ENCODE measurements at places on chromosomes 16 and 17.

DNA sequence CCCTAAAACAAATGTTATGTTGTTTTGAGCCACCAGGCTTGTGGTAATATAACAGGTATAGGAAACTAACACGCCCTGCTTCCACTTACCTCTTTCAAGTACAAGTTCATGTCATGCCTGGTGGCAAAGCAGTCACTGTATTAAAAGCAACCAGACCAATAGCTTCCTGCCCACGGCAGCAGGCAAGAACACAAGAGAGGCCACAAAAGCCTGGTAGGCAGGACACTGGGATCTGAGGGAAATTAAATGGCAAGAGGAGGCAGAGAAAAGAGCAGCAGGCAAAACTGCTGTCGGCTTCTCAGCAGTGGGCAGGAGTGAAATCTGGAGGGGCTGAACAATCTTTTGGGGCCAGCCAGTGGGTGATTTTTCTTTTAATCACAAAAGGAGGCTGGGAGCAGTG is 2.2 kb downstream of the CYTH1 start:
- no peak for DNase-seq

GRCh38 chr17:55265311-55266021 is 706 bp downstream of the HLF start:
- DNase-seq = no peak

GRCh38 chr17:72461757-72462156 is 340.9 kb downstream of the SOX9 start:
- DNase-seq = no peak

GRCh38 chr16:77551357-77551756 is 116.5 kb upstream of the ADAMTS18 start:
- no peak for DNase-seq

GRCh38 chr17:63437287-63438091 is 8.6 kb downstream of the CYB561 start:
- no peak for DNase-seq

- DNase-seq = no peak
These were observed 82.3 kb downstream of the CCDC182 start for GRCh38 chr17:57662644-57663308.

DNA sequence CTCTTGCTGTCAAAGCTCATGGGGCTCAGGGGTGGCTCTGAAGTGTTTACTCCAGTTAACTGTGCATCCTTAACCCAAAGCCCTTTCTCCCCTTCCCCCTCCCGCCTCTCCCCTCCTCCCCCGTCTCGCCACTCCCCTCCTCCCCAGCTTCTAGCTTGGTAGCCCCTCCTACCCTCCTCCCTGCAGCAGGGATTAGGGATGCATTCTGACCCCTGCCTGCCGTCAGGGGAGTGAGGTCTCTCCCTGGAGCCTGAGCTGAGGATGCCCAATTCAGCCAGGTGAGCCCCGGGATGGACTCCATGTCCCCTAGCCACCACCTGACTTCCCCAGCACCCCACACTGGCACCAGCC is 1.6 kb downstream of the HS3ST6 start:
- no peak for DNase-seq

GRCh38 chr16:51907680-51908079 is 639.3 kb downstream of the TOX3 start:
- no peak for DNase-seq

GRCh38 chr17:6381526-6382465 is 53.1 kb downstream of the AIPL1 start:
- DNase-seq = no peak

DNA sequence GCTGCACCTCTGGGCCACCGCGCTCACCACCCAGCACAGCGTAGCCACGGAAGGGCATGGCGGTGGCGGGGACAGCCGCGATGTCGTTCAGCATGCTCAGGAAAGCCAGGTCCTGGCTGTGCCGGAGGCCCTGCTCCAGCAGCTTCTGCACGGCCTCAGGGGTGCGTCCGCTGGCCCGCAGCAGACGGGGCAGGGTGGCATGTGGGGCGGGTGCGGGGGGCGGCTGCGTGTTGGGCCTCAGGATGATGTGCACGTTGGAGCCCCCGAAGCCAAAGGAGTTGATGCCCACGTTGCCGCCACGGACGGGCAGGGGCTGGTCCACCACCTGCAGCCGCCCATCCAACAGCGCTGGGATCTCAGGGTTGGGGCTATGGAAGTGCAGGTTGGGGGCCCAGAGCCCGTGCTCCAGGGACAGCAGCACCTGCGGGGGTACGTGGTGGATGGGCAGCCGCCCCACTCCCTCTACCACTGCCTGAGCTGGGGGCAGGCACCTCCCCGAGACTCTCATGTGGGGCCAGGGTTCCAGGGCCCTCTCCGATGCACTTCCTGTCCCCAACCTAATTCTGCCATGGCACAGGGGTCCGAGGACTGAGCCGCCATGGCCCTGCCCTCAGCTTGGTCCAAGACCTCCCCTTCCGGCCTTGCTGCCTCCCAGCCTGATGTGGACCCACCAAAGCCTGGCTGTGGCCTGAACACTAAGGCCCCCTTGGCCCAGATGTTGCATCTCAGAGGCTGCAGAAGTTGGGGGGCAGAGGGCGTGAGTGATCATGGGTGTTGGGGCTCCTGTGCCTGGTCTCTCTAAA is 6.6 kb downstream of the FASN start:
- no peak for DNase-seq

GRCh38 chr17:60579090-60579489 is 20.9 kb upstream of the PPM1D start:
- DNase-seq = no peak

Measured in Panc1 (cell line).